ENCODE measurements at places on chromosomes 2 and 18.
A peak's percentile ranks its signal among the peaks of the same experiment; 100 is the strongest.

DNA sequence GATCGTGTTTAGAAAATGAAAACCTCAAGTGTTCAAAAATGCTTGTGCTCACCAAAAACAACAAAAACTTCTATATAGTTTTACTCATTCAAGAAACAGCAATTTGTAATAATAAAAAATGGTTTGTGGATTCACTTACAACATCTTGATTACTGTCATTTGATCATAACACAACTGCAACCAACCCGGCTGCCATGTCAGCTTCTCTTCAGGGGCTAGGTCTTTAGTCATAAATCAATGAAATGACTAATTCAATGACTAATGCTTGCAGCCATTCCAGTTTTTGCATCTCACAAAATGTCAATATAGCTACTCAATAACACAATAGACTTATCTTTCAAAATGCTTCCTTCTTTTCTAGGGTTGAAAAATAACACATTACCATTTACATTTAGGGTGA, 128.0 kb downstream of the OLA1 start:
- DNase-seq, result no peak

DNA sequence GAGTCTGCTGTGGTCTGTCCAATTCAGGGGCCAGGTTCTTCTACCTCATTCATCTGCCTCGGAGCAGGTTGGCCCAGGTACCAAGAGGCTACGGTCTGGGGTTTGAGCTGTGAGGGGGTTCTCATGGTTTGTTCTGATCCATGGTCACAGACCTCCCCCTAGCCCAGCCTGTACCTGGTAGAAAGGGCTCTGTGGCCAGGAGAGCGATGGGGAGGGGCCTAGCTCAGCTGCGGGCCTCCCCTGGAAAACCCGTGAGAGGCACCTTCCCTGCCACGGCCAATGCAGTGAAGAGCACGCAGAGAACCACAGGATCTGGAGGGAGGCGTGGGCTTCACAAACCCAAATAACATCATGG, 19.6 kb upstream of the ALLC start:
- peak; percentile 10 for DNase-seq

DNA sequence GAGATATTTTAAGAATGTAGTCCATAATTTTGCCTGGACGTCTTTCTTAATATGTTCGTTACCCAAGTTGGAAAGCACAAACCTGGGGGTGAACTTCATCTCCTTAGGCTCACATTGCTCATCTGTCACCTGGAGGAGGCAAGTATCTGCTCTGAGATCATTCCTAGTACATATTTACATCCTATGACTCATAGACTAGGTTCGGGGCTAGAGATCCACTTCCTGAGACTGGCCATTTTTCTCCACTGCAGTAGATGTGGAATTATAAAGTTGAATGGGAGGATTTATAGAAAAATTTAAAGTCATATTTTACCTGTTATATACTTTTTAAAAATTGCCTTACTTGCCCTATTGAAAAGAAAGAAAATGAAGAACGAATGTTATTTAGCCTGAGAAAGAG, 77.5 kb upstream of the PROKR1 start:
- DNase-seq, result no peak

- DNase-seq, result no peak
These were observed 350.3 kb upstream of the HS6ST1 start for GRCh38 chr2:128668946-128669345.

GRCh38 chr2:54455563-54456361, at the start of gene SPTBN1:
Gene SPTBN1, plus strand, starts transcription at chr2:54456327. Its CDS starts 70,092 bp downstream, at chr2:54526419.
- peak; percentile 92 for DNase-seq

GRCh38 chr2:166282154-166282553, 93.6 kb downstream of the SCN9A start:
- DNase-seq, result no peak

DNA sequence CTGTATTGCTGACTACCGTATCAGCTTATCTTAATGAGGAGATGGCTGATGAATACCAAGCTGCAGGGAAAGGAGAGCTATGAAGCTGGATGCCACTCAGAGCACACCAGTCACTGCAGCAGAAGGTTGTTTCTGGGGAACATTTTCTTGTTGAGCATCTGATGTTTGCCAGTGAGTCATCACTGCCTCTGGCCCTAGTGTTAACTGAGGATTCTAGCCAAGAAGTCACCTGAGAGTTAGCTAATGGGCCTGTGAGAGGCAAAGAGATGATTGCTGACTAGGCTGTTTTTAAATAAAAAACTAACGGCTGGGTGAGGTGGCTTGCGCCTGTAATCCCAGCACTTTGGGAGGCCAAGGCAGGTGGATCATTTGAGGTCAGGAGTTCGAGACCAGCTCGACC, 37.9 kb downstream of the CCDC150 start:
- DNase-seq, result no peak

Measured in D341Med (cell line).